ENCODE measurements at places on chromosomes 7 and 10. TPM values are rescaled to one million over a fixed set of nuclear protein-coding genes. Genes with fewer than 3 reads are reported as not detected.

The A1CF gene
- 9.9 TPM for polyA plus RNA-seq

The NPC1L1 gene
- 2.3 TPM for polyA plus RNA-seq

The CYP26A1 gene
- not detected for polyA plus RNA-seq

The MUC3A gene
- 1.2 TPM for polyA plus RNA-seq

The TUBB8 gene
- 1.1 TPM for polyA plus RNA-seq

The C10orf71 gene
- polyA plus RNA-seq, result 0.15 TPM

The DGKB gene
- polyA plus RNA-seq, result 3.6 TPM

The MBLAC1 gene
- 1.3 TPM for polyA plus RNA-seq

The VTI1A gene
- polyA plus RNA-seq, result 26.2 TPM

The CYP26C1 gene
- 0.05 TPM for polyA plus RNA-seq

The HHEX gene
- 7.6 TPM for polyA plus RNA-seq

The AS3MT gene
- polyA plus RNA-seq, result 21.8 TPM

Data from left kidney (tissue), 8 donors.